NCI-H187 (cell line): ENCODE measurements at places on chromosomes 7 and 10.

GRCh38 chr7:48046458-48046857 is 11.1 kb downstream of the C7orf57 start:
- no peak for DNase-seq

DNA sequence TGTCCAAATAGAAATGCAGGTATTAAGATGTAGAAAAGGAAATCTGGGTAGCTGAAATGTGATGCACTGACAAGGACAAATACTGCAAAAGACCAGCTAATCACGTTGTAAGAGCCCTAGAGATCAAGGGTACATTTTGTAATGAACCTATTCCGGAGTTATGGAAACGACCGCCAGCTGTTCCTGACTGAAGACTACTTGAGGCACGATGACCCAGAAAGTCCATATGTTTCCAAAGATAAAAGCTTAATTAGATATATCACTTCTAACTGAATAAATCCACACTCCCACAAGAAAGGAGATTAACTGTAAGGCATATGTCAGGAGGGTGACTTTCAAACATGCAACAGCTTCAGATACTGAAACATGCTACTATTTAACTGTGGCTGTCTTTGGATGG is 253.5 kb downstream of the NSUN6 start:
- no peak for DNase-seq

GRCh38 chr7:66255534-66256100 is 50.5 kb downstream of the TPST1 start:
- no peak for DNase-seq

- no peak for DNase-seq
Observed at GRCh38 chr7:12728192-12728538, 40.7 kb downstream of the ARL4A start.

GRCh38 chr7:158362001-158362400 is 225.6 kb downstream of the PTPRN2 start:
- DNase-seq, result no peak

DNA sequence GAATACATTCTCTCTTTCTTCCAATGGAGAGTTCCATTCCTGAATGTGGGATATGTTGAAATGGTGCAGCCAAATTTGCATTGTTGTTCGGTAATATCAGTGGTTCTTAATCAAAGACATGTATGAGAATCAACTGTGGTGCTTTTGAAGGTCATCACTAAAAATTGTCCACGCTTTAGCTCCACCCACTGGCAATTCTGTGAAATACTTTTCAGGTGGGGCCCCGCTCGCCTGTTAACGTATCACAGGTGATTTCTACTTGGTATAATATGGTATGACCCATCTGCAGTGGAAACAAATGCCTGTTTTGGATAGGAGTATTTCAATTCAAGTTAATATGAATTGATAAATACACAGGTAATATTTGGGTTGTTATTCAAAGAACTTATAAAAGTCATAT is 178.4 kb downstream of the NSUN6 start:
- DNase-seq, result no peak

- no peak for DNase-seq
Observed at GRCh38 chr10:119308551-119309422, 101.4 kb downstream of the GRK5 start.

- DNase-seq, result no peak
Observed at GRCh38 chr7:47484923-47485639, 96.8 kb downstream of the TNS3 start.

DNA sequence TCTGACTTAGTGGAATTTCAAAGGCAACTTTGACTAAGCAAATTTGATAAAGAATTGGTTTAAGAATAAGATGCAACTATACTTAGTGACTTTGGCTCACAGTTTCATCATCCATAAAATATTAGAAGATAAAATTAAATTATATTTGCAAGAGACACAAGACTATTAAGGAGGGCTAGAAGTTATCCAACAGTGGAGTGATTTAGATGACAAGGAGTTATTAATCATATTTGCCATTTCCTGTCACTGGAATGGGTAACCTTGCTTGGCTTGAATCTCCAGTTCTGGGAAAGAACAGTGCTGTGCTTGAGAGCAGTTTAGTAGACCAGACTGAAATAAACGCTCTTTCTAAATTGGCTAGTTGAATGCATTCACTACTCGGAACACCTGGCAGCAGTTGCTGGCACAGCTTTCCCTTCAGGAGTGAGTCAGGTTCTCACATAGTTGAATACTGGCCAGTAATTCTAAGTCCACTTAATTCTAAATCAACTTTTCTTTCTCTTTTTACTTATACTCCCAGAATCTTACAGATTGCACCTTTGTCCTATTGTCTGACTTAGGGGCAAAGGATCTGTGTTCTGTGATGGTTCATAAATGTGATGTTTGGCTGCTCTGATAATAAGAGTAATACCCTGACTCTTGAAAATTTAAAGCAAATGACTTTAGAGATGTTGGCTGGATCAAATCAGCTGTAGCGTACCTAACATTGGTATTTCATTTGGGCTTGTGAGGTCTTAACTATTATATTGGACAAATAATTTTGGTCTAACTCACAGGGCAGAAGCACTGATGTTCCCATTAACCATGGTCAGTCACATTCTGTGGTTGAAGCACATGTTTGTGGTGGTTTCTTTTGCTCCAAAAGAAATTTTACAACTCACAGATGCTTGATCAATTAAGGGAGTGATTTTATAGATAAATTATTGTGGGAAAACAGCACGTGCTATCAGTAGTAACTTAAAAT is 16.6 kb downstream of the STMP1 start:
- no peak for DNase-seq

DNA sequence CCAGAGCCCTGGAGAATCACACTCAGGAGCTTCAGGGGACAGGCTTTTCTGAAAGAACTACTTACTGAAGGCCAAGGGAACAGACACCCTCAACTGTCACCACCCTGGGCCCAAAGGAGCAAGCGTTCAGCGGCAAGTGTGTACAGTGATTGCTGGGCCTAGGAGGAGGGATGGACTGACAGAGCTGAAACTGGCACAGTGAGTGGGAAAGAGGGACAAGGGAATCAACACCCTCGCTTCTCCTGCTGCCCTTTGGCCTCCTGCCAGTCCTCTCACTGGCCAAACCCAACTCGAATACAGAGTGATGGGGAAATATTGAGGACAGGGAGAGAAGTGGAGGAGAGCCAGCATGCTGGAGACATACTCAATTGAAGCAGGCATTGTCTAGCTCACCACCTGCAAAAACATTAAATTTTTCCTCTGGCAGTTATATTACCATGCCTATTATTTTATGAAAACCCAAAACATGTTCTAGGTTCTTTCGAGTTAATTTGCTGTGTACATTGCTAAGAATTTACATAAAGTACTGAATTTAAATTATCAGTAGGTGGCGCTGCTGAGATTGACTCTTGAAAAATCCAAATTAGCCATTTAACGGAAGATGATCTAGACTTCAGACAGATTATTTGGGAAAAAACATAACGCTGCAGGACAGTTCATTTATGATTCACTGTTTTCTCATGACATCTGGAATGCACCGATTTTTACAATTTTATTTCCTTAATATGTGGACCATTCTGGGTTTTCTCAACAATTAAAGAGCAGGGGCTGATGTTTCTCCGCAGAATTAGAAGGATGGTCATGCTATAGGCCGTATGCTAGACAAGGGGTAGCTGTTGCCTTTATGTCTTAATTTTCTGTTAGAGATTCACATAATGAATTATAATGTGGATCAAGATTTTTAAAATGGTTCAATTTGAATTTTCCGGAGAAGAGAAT is 14.7 kb upstream of the TMEM236 start:
- no peak for DNase-seq

- no peak for DNase-seq
Observed at GRCh38 chr10:33087152-33087551, 129.1 kb upstream of the ITGB1 start.

GRCh38 chr10:78742730-78743615 is 325.8 kb upstream of the ZMIZ1 start:
- DNase-seq, result no peak
